ENCODE measurements at places on chromosomes 2 and 18.

- no peak for DNase-seq
Measured at GRCh38 chr2:5393474-5393873, 298.7 kb upstream of the SOX11 start.

- no peak for DNase-seq
Measured at GRCh38 chr2:190127651-190128050, 65.1 kb upstream of the MSTN start.

DNA sequence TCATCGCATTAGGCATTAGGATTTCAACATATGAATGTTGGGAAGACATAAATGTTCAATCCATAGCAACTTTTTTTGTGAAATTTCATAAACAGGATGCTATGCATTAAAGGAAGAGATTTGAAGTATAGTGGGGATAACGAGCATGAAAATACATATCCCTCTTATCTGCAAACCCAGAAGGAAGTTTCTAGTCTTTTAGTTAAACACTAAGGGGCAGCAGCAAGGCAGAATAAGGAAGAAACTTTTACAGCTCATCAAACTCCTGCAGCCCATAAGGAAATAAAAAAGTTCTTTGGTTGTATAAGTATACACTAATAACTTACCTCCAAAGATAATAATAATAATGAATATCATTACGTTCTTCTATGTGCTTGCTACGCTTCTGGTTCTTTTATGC lies 81.5 kb downstream of the CD226 start:
- DNase-seq, result no peak

DNA sequence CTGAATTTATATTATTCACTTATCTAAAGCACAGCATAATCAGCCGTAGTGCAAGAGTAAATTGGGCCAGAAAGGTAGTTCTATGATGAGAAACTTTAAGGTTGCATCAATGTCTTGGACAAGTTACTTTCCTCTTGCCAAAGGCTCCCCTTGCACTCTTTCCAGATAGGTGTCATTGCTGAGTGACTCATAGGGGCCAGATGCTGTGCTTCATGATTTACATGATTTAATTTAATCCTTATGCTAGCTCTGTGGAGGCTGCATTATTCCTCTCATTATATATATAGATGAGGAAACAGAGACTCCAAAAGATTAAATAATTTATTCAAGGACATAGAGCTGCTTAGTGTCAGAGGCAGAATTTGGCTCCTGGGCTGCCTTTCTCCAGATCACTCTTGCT lies 5.0 kb downstream of the CFAP221 start:
- DNase-seq, result no peak

DNA sequence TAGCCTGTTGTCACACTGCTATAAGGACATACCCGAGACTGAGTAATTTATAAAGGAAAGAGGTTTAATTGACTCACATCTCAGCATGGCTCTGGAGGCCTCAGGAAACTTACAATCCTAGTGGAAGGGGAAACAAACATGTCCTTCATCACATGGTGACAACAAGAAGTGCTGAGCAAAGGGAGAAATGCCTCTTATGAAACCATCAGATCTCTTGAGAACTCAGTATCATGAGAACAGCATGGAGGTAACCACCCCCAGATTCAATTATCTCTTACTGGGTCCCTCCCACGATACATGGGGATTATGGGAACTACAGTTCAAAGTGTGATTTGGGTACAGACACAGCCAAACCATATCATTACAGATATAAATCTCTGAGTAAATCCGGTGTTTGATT lies 148.7 kb downstream of the PRPF40A start:
- DNase-seq, result no peak

- no peak for DNase-seq
Measured at GRCh38 chr2:229180658-229181057, 90.4 kb downstream of the PID1 start.

GRCh38 chr2:18754286-18754685 lies 164.9 kb upstream of the NT5C1B start:
- DNase-seq, result no peak

DNA sequence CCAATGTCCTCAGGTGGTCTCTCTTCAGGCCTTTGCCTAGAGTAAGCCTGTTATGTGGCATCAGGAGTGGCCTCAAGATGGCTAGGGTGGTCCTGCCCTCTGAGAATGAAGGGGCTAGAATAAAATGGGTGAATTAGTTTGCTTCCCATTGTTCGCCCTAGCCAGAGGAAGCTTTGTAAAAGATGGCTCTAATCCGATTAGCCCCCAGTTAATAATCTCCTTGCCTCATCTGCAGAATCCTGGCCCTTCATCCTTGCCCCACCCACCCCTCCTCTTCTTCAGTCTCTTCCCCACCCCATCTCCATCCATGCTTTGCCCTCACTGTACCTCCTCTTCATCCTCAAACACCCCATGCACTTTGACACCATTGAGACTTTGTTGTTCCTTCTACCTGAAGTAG lies 57.4 kb upstream of the LGALSL start:
- no peak for DNase-seq

- DNase-seq, result no peak
Measured at GRCh38 chr2:26366957-26367356, 20.4 kb upstream of the ADGRF3 start.

GRCh38 chr2:68236103-68236734 lies 16.1 kb downstream of the PPP3R1 start:
- no peak for DNase-seq

GRCh38 chr2:160680294-160680693 lies 186.7 kb upstream of the RBMS1 start:
- DNase-seq, result no peak

GRCh38 chr18:23226391-23226790 lies 91.1 kb downstream of the CABLES1 start:
- DNase-seq, result no peak

DNA sequence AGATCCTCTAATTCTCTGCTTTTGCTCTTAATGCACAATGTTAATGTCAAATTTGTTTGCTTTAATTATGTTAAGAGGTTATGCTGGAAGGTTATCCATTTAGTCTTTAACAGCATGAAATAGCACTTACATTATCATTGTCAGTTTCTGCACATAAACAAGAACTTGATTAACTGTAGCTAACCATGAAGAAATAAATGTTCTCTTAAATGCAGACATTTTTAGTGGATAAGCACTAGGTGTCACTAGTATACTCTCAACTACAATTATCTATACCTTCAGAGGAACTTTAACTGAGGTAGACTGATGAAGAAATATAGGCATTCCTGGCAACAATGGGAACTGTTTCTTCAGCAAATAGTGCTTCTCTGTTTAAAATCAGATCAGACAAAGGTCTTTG lies 178.8 kb upstream of the CHST9 start:
- no peak for DNase-seq

DNA sequence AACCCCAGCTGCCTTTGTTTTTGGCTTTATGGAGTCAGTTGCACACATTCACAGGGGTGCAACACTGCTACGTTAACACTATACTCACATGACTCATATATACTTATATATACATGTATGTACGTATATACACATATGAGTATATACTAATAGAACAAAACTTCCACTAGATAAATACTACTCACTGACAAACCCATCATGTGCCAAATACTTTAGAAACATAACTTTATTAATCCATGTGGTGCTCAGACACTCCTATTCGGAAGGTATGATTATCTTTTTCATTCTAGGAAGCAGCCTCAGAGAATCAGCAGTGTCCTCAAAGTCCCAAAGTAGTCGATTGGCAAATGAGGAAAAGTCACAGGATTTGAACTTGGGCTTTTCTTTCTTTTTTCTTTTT lies 7.9 kb downstream of the PMAIP1 start:
- DNase-seq, result no peak

- DNase-seq, result no peak
Measured at GRCh38 chr2:171158790-171159371, 1.8 kb downstream of the TLK1 start.

- DNase-seq, result no peak
Measured at GRCh38 chr2:66982766-66983165, 414.4 kb upstream of the ETAA1 start.

GRCh38 chr18:50320719-50321118 lies 33.2 kb upstream of the CXXC1 start:
- DNase-seq, result no peak

DNA sequence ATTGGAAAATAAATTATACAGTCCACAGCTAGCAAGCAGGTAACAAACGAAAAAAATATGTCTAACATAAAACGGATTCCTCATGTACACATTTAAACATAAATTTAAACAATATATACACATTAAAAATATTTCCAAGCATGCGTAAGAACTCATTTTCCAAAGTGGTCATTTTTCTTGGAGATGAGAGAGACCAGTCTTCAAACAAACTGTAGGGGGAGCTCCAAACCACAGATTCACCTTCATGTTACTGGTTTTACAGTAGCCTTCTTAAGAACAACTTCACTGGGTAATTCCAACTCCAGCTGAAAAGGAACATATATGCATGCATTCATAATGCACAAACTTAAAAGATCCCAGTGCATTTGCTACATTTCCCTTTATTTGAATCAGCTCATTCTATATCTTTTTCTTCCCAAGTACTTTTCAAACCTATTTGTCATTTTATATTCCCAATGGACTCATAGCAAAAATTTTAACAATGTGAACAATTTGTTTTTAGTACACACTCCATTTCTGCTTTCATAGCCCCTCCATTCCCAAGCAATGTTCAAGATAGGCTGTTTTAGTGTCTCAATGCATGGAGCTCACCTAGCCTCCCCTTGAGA lies 4.7 kb upstream of the STAMBP start:
- DNase-seq, result no peak

DNA sequence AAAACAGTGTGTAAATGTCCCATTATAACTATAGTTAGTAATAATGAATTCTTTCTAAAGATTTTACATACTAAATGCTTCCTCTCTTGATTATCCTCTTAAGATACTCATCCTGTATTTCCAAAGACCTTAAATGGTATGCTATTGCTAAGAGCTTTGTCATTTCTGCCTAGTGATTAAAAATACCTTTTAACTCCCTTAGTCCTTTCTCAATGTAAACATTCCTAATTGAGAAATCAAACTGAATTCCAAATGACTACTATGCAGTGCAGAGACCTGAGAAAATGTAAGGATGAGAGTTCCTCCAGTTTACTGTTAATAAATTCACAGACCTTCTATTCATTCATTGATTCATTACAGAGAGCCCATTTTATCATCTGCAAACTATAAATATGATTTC lies 86.9 kb downstream of the SOS1 start:
- no peak for DNase-seq

- DNase-seq, result no peak
Measured at GRCh38 chr2:128386066-128386465, 67.4 kb upstream of the HS6ST1 start.

- DNase-seq, result no peak
Measured at GRCh38 chr2:181662287-181662686, 5.4 kb upstream of the CERKL start.

DNA sequence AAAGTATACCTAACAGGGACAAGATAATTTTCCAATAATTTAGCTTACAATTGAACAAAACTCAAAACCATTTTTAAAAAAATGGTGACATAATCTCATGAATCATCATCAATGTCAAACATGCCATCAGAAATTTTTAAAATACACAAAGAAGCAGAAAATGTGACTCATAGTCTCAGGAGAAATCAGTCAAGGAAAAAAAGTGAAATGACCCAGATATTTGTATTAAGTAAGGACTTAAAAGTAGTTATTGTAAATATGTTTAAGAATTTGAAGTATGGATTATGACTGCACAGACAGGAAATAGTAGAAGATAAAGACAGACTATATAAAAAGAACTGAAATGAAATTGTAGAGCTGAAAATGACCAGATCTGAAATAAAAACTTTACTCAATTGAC lies 473.9 kb upstream of the SYT4 start:
- DNase-seq, result no peak

GRCh38 chr18:21105936-21106335 lies 5.7 kb downstream of the ROCK1 start:
- no peak for DNase-seq

DNA sequence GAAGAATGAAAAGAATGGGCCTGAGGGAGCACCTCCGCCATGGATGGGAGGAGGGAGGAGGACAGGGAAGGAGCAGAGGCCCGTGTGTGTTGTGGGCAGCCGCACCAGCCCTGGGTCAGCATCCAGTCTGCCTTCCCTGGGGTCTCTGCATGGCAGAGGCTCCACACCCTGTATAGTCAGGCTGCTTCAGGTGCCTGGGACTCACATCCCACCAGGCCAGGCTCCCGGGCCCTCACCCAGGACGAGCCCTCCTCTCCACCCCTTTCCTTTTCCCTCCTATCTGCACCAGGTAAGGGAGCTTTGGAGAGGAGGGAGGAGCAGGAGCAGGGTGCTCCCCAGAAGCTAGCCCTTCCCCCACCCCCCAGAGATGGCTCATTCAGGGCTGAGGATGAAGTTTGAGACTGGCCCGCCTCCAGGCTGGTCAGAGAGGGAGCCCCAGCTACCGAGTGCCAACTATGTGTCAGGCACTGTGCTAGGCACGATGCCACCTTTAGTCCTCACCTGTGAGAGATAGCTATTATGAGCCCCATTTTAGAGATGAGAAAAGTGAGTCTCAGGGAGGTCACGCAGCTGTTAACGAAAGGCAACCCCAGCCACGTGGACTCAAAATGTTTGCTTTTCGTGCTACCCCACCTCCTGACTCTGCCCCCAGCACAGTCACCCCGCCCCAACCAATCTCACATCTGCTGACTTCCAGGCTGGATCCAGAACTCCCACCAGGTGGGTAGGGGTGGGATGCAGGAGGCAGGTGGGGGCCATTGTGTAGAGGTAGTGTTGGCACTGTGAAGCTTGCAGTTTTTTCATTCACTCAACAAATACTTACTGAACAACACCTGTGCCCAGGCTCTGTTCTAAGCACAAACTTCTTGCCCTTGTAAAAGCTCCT lies 242.1 kb downstream of the DYSF start:
- no peak for DNase-seq

DNA sequence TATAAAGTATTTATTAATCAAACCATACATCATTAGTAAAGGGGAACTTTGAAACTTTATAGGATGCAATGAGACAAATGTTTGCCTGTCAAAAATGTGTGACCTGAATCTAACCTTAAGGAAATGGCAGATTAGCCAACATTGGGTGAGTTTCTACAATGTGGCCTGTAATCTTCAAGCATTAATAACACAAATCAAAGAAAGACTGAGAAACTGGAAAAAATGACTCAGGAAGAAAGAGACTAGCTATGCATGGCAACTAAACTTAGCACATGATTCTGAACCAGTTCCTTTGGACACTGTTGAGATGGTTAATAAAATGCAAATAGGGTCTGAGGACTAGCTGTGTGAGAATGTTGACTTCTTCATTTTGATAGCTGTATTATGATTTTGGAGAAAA lies 628.6 kb upstream of the ID2 start:
- DNase-seq, result no peak

DNA sequence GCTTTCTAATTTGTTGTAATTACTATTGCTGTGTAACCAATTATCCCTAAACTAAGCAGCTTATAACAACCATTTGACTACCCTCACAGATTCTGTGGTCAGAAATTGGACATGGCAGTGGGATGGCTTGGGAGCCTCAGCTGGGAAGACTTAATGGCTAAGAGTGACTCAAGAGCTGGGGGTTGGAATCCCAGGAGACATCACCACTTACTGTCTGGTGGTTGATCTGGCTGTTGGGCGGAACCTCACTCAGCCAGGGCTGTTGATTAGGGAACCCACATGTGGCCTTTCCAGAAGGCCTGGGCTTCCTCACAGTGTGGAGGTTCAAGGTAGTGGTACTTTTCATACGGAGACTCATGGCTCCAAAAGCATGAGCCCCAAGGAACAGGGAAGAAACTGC lies 49.8 kb downstream of the E2F6 start:
- DNase-seq, result no peak
